Activated naive CD8-positive, alpha-beta T cell treated with anti-CD3 and anti-CD28 coated beads, Interleukin-2, amount 10 ng/mL, durations not matched to agents 7 days and 5 days (primary cell): ENCODE measurements at places on chromosomes 2 and 18.

DNA sequence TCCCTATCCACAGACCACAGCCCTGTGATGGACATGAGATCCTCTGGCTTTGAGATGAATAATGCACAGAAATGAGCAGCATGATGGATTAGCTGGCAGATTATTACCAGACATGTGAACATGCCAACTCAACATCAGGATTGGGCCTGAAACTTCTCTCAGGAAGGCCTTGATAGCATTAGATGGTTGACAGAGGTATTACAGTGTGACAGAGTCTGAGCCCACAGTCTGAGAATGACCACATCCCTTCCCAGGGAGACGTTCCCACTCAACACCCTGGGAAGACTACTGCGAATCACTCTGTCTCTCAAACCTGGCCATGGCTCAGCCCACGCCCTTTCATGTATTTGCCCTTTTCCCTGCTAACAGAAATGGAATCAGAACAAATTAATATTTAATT lies 66.9 kb downstream of the BCL11A start:
- DNase-seq = no peak

- no peak for DNase-seq
These were observed 127.1 kb upstream of the CHAC2 start for GRCh38 chr2:53640466-53640865.

DNA sequence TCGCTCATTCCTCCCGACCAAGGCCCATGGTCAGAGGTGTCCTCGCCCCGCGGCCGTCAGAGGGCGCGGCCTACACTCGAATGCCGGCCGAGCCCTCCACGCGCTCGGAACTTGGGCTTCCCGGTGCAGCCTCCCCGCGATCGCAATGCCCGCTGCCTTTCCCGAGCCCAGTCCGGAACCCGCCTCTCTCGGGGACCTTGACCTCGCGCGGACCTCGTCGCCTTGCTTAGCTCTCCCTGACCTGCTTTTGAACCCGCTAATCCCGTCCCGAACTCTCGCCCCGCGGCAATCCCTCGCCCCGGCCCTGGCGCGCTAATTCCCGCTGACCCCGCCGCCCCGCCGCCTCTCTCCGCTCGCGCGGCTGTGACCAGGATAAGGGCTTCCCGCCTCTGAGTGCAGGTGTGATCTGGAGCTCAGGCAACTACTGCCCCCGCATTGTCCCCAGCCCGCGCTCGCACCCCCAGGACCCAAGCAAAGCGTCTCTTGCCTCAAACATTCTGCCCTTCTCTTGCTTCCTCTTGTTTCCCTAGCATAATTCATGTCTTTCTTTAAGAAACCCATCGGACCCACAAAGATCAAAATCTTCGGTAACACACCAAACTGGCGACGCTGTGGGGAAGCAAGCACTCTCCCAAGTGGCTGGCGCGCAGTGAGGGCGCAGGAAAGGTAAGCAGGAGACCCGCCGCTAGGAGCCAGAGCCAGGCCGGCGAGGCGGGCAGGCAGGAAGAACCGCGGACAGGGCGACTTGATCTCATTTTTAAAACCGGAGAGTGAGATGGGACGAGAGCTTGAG lies 46.6 kb upstream of the ATP6V1B1 start:
- DNase-seq = no peak

DNA sequence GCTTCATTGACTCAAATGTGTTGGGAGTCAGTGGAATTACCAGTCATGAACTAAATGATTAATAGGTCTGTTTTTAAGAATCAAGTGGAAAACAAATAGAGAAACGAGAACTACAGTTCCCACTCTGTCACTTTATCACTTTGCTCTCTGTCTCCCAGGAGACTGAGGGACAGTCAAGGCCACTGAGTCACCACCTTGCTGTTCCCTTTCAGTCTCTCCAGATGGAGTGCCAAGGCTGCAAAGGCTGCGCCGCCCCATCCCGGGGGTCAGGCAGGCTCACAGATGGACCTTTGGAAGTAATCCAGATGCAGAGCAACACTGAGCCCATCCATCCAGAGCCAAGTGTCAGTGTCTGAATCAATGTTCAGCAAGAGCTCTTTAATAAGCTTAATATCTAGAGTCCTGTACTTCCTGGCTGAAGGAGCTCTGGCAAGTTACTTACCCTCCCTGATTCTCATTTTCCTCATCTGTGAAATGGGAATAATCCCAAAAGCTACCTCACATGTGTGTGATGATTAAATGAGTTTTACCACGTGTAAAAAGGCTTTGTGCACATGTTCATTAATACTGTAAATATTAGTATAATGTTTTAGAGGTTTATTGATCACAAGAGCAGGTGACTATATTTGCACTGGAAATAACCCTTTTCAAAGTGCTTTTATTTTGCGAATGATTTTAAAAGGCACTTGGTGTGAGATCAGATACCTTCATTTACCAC lies 43.0 kb upstream of the EFEMP1 start:
- no peak for DNase-seq

DNA sequence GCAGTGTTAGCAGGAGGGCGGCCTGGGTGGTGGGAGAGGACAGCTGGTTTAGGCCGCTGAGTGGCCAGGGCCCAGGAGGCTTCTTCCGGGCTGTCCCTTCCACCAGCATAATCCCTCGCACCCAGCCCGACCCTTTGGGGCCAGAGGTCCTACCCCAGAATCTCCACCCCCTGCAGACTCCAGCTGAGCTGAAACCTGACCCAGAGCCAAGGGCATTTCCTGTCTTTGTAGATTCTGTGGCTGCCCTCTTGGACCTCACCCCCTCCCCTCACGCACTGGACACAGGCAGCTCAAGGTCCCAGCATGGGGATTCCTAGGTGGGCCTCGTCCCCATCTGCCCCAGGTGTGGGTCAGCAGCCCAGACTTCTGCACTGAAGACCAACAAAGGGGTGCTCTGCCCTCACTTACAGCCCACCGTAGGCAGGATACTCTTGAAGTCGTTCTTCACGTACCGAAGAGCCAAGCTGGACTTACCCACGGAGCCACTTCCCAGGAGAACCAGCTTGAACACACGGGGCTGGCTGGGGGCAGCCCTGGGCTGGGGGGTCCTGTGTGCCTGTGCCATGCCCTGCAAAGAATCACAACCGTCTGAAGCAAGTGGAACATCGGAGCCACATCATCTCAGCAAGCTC lies 4.8 kb downstream of the RAB17 start:
- DNase-seq = no peak

- no peak for DNase-seq
These were observed 120.3 kb upstream of the NFATC1 start for GRCh38 chr18:79275461-79275860.

GRCh38 chr18:41311571-41312547 lies 643.2 kb upstream of the PIK3C3 start:
- DNase-seq = no peak

GRCh38 chr2:20188851-20189250 lies 36.1 kb downstream of the SDC1 start:
- DNase-seq = no peak

DNA sequence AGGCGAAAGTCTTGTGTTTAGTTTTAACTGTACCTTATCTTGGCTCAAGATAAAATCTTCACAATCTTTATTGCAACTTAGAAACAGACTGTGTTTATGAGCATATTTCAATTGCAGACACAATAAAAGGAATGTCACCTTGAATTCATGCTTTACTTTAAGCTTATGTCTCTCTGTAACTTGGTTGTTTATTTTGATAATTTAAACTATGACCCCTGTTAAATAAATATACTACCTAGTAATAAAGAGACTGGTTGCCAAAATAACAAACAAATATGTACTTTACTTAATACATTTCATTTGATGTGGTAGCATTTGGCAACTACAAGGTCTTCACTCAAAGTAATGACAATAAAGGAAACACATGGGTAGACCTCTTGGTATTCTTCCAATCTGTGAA lies 202.6 kb downstream of the KCNJ3 start:
- no peak for DNase-seq

DNA sequence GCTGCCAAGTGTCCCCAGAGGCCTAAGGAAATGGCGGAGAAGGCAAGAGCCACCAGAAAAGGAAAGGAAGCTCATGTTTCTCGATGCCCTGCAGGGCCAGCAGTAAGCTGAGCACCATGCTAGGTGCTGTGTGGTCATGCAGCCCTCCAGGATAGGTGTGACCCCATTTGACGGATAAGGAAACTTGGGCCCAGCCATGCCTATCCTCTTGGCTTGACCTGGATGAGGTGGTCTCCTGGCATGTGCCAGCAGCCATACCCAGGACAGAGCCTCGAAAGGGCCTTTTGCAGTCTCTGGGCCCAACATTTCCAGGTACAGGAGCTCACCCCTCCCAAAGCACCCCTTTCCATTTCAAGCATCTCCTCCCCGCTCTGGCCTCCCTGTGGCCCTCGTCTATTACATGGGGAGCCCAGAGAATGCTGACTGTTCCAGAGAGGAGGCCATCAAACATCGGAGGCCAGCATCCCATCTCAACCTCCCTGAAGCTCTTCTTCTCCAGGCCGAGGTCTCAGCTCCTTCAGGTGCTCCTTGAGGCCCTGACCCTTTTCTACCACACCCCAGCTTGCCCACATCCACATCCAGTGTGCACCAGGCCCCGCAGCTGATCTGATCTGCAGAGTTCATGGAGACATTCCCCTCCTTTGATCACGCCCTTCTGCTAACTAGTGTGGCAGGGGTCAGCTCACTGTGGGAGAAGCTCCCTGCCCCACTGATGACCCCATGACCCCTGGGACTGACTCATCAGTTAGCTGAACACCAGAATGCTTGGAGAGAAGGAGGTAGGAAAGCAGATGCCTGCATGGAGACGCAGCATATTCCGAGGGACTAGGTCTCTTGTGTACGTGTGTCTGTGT lies 208.4 kb downstream of the TNS1 start:
- DNase-seq = no peak

GRCh38 chr2:8684540-8684877 lies 2.7 kb downstream of the ID2 start:
- no peak for DNase-seq

DNA sequence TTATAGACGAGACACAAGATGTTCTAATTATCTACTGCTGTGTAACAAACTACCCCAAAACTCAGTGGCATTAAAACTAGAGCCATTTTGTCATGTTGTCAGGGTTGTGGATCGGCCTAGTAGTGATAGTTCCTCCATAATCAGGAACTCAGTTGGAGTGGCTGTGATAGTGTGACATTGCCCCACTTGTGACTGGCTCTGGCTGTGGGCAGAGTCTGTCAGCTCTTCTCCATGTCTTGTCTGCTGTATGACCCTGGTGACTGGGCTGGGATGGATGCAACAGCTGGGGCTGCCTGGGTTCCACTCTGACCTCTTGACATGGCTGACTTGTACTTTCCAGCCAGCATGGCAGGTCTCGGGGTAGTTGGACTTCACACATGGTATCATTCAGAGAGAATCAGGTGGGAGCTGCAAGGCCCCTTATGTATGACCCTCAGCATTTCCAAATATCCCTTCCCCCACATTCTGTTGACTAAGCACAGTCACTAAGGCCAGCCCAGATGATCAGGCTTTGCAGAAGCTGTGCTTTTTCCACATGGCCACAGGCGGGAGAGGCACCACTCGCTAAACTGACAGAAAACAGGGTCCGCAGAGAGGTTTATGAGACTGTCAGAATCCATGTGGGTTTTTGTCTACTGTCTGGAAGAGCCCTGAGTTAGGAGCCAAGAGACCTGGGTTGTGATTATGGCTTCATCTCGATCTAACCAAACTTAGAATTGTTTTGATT lies 50.3 kb downstream of the SETBP1 start:
- no peak for DNase-seq

- DNase-seq = no peak
These were observed 41.2 kb downstream of the SLC9A2 start for GRCh38 chr2:102660574-102660973.

GRCh38 chr2:218229239-218229638 lies 12.2 kb downstream of the ARPC2 start:
- DNase-seq = no peak

GRCh38 chr2:3575534-3576262 lies 638 bp downstream of the RPS7 start:
- no peak for DNase-seq

- DNase-seq = no peak
These were observed 91.4 kb upstream of the TACR1 start for GRCh38 chr2:75290600-75291150.

GRCh38 chr2:225140723-225141122 lies 98.5 kb upstream of the DOCK10 start:
- no peak for DNase-seq

GRCh38 chr2:3160751-3161330 lies 216.8 kb downstream of the EIPR1 start:
- DNase-seq = no peak

- DNase-seq = no peak
These were observed 1023.2 kb upstream of the ZEB2 start for GRCh38 chr2:145543155-145543554.

DNA sequence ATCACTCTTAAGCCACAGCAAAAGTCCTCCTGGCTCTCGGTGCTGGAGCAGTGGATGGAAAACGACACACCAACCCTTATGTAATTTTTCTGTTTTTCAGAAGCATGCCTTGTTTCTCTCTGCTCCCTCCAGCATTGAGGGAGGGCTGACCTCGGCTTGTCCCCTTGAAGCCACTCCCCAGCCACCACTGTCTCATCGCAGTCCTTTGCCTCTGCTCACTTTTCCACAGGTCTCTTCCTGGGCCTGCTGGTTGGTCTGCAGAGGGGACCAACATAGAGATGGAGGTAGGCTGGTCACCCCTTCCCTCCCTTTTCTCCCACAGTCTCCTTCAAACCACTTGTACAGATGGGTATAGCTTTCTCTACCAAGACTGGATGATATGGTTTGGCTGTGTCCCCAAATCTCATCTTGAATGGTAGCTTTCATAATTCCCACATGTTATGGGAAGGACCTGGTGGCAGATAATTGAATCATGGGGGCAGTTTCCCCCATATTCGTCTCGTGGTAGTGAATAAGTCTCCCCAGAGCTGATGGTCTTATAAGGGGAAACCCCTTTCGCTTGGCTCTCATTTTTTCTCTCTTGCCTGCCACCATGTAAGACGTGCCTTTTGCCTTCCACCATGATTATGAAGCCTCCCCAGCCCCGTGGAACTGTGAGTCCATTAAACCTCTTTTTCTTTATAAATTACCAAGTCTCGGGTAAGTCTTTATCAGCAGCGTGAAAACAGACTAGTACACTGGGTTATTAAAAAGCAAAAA lies 14.3 kb upstream of the RIOK3 start:
- DNase-seq = no peak

- no peak for DNase-seq
These were observed 27.3 kb downstream of the PLA2R1 start for GRCh38 chr2:160035125-160035524.

GRCh38 chr2:224532931-224533330 lies 52.2 kb downstream of the CUL3 start:
- no peak for DNase-seq

DNA sequence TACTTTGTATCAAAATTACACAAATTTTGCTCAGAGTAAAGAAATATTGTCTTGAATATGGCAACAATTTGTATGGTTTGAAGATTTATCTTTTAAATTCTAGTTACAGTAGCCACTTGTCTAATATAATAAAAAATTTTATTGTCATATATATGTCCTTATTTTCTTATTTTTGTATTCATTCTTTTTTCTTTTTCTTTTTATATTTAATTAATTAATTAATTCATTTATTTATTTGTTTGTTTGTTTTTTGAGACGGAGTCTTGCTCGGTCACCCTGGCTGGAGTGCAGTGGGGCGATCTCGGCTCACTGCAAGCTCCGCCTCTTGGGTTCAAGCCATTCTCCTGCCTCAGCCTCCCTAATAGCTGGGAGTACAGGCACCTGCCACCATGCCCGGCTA lies 3.7 kb upstream of the CDH19 start:
- no peak for DNase-seq

DNA sequence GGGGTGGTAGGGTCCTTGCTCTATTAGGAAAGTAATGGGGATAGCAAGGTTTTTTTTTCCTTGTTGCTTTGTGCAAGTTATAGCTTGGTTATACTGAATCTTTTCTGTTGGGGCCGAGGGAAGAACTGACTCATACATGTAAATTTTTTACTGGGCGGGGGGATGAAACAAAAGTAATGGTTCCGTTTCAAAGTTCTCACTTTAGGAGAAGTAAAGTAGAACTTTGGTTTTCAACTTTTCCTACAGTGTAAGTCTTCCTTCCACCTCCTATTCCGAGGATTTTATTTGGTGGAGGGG lies 1.1 kb downstream of the AFTPH start:
- DNase-seq = no peak
